ENCODE measurements at places on chromosomes 1 and 21.

- no peak for DNase-seq
These were observed 10.8 kb downstream of the RPS6KA1 start for GRCh38 chr1:26540351-26540750.

- no peak for DNase-seq
These were observed 16.3 kb downstream of the CRB1 start for GRCh38 chr1:197284325-197284724.

GRCh38 chr1:56320464-56321149 is 258.8 kb downstream of the PLPP3 start:
- no peak for DNase-seq

- DNase-seq, result no peak
These were observed 21.3 kb downstream of the FMO2 start for GRCh38 chr1:171206204-171206977.

DNA sequence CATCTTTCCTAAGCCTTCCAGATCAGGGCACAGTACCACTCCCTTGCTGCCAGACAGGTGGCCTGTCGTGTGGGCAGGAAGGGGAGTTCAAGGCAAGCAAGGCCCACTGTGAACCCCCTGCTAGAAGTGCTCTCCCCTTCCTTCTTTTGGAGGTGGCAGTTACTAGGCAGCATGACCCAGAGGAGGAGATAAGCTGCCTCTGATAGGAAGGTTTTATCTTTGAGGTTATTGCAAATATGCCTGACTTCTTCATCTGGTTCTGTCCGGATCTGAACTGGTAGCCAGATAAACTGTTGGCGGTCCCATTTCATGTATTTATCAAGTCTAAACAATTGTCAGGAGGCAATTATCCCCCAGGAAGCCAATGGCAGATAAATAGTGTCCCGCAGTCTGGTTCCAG is 198.2 kb upstream of the LMO4 start:
- DNase-seq, result no peak

DNA sequence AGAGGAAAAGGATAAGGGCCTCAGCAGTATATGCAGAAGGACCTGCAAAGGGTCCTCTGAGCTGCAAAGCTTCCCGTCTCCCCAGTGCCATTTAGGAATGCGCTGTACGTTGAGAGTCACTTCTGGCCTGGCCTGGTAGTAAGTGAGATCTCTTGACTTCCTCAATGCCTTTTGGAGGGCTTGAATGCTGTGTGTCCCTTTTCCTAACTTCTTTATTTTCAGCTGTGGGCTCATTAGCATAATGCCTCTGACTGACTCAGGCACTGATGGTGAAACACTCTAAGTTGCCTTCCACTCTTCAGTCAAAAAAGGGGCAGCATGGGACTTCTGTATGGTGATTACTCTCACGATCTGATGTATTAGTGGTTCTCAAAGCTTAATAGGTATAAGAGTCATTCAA is 49.9 kb downstream of the XCL1 start:
- no peak for DNase-seq

- peak; percentile 83 for DNase-seq
These were observed 11.7 kb upstream of the ENO1 start for GRCh38 chr1:8889925-8890785.

DNA sequence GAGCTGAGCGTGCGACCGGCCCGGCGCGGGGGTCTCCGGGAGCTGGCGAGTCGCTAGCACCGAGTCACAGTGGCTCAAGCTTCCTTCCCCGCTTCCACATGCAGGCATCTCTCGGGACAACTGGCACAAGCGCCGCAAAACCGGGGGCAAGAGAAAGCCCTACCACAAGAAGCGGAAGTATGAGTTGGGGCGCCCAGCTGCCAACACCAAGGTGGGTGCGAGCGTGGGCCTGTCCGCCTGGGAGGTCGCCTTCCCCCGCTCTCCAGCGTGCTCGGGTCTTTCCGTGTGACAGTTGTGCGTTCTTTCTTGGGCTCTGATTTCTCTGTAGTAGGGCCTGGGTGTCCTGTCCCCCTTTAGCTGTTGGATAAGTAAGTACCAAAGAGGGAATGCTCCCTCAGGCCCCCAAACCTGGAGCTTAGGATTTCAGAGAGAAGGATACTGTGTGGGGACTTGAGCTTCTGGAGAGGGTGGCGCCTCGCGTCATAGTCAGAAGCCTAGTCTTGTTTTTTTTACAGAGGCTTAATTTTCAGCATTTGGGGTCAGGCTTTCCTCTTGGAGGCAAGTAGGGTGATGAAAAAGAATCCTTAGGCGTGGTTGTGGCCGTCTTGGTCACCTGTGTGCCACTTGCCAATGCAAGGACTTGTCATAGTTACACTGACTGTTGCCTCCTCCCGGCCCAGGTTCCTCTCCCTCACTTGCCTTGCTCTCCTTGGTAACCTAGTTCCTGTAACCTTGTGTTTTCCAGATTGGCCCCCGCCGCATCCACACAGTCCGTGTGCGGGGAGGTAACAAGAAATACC is 790 bp downstream of the RPS8 start:
- DNase-seq, result no peak

DNA sequence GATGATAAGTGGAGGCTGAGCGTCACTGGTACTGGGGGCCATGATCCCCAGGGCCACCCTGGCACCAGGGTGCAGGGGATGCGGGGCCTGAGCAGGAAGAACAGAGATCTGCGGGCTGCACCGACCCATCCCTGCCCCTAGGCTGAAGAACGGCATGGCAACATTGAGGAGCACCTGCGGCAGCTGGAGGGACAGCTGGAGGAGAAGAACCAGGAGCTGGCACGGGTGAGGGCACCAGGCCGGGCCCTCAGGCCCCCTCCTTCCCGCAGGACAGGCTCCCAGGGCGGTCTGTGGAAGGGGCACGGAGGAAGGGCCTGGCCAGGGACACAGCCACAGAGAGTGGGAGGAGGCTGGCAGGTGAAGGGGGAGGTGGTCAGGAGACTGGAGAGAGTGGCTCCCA is 21.8 kb downstream of the PPFIA4 start:
- no peak for DNase-seq

GRCh38 chr1:164702664-164703063 is 143.7 kb downstream of the PBX1 start:
- no peak for DNase-seq

GRCh38 chr1:179883745-179884138 is 1.7 kb downstream of the TOR1AIP1 start:
- no peak for DNase-seq

- no peak for DNase-seq
These were observed 1.1 kb downstream of the ZSWIM5 start for GRCh38 chr1:45205011-45205909.

DNA sequence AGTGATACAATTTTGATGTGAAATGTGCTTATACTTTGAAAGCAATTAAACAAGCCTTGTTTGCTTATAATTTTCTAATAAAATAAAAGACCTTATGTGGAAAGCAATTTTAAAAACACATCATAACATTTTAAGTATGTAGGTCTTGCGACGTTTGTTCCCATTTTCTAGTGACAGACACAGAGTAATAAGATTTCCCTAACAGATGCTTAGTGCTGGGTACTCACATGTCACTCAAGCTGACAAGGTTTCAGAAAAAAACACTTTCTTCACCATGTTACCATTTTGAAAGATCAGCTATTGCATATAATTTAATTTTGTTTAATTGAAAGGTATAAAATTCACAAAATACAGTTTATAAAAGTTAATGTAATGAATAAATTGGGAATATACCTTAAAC is 14.1 kb upstream of the ZRANB2 start:
- DNase-seq, result no peak

DNA sequence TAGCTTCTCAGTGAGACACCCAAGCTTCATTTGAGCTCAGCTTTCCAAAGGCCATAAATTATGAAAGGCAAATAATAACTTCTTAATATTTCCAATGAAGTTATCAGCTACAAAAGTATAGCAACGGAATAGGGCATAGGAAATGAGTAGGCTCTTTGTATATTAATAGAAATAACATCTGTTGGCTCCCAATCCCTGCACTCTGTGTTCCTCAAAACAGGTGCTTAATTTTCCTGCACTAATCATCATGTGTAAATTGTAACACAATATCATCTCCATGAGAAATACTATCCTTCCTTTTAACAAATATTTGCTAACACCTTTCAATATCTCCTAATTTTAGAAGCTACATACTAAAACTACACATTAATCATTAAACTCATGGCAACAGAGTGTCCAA is 19.2 kb upstream of the IFI44L start:
- DNase-seq, result no peak

DNA sequence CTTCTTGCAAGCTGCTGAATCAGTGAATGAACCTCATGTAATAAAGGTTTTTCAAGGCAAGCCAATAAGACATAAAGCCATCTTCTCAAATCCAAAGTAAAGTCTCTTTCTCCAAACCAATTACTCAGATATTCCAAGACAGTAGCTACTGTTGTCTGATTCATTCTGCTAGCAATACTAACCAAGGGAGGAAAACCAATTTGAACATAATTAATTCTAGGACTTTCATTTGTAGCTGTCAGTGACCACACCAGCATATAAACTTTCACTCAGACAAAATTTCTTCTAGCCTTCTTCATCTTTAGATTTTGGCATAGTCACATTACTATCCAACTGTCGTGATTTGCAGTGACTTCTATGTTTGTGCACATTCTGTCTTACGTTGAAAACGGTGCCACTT is 10.5 kb upstream of the INTS3 start:
- DNase-seq, result no peak

DNA sequence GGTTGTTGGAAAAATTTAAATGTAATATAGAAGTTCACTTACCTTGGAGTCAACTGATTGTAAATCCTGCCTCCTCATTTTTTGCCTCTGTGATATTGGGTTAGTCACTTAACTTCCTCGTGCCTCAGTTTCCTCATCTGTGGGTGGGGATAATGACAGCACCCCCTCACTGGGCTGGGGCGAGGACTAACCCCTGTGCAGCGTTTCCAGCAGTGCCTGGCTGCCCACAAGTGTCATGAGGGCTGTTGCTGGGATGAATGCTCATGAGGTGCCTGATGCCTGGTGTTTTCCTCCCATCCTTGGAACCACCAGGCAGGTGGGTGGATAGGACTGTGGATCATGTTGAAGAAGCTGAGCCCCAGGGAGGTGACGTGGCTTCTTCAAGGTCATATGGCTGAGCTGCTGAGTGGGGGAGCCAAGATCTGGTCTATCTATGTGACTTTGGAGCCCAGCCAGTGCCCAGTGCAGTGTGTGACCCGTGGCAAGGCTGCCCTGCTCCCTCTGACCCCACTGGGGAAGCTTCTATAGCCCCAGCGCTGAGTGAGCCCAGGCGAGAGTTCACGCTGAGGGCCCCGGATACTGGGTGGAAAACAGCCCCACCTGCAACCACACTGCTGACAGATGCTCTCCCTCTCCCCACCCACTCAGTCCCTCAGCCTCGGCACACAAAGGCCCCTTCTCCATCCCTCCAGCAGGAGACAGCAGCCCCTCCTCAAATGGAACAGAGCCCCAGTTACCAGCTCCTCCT is 446.0 kb downstream of the PTPRU start:
- no peak for DNase-seq

GRCh38 chr1:78491451-78492071 is 787 bp downstream of the PTGFR start:
- peak; percentile 61 for DNase-seq
